WTC11 (cell line): ENCODE measurements at places on chromosomes 16 and 17. TPM values are rescaled to one million over a fixed set of nuclear protein-coding genes. Genes with fewer than 3 reads are reported as not detected.
A peak's percentile ranks its signal among the peaks of the same experiment; 100 is the strongest.

- no peak overlapping the region for H3K4me3 ChIP-seq
- H3K36me3 ChIP-seq, result peaks cover 17% of the 10 kb centered on the region
- peaks cover 75% of the 10 kb centered on the region for H3K27me3 ChIP-seq
- H3K27ac ChIP-seq, result peak overlapping the region; percentile 78; the same call in 1 of the 2 replicates
- DNase-seq, result no peak
- H3K4me1 ChIP-seq, result peaks cover 24% of the 10 kb centered on the region
Observed at GRCh38 chr17:74558882-74559519, 8.3 kb downstream of the CD300H start.

- no peaks in the 10 kb centered on the region for H3K4me1 ChIP-seq
- no peak overlapping the region for H3K27ac ChIP-seq
Observed at GRCh38 chr16:2364638-2365210, 24.2 kb upstream of the ABCA3 start.

GRCh38 chr16:15954814-15955151 is 5.4 kb downstream of the ABCC1 start:
- DNase-seq, result no peak
- H3K27ac ChIP-seq, result peak overlapping the region; percentile 93
- peaks cover 51% of the 10 kb centered on the region for H3K4me1 ChIP-seq

DNA sequence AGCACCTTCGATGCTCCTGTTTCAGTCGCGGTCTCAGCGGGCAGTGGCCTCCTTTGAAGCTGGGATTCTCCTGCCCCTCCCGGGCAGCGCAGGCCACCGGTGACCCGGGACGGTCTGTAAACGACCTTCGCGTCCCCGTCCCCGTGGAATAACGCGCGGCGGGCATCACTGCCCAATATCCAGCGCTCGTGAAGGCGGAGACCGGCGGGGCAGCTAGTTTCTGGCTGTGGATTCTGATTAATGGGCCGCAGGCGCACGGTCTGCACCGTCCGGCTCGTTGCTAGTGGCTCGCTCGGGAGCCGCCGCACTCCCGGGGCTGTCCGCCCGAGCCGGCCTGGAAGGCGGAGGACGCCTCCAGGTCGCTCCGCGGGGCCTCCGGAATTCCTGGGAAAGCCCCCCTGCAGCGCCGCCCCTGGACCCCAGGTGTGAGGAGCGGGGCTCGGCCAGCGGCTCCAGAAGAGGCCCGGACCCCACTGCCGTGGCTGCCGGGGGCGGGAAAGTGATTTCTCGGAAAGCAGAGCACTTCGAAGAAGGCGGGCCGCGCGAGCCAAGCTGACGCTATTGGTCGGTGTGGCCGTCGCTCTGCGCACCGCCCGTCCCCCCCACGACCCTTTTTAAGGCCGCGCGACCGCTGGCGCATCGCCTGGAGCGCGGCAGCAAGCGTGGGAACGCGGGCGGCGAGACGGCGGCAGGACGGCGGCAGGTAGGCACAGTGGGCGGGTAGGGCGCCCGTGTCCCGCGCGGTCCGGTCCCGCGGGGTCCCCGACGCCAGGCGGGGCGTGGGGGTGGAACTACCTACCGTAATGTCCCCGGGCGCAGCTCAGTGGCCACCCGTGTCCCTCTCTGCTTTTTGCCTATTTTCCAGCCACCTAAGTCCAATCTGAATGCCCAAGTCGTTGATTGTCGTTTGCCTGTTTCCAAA is at the start of gene IRF8:
IRF8 (plus strand) TSS at position 642 of the 922 bp plus-strand sequence. CDS start 3,854 bp downstream, outside the sequence.
- H3K4me3 ChIP-seq, result peak within 1 kb of the TSS; percentile 69
- H3K4me1 ChIP-seq, result peaks cover 4% of the 10 kb centered on the region
- no peaks in the 10 kb centered on the region for H3K36me3 ChIP-seq
- no peak within 1 kb of the TSS for H3K27ac ChIP-seq
- peak; percentile 71 for DNase-seq

The RAB26 gene
- 6.2 to 7.3 TPM (median 6.9 TPM) in 3 replicates for total RNA-seq

The BCAS3 gene
- total RNA-seq, result 15.5 to 19.8 TPM (median 17.8 TPM) in 3 replicates
